ENCODE measurements at places on chromosomes 7 and 10. TPM values are rescaled to one million over a fixed set of nuclear protein-coding genes. Genes with fewer than 3 reads are reported as not detected.

PKD1L1 gene
- 0.14 TPM for total RNA-seq

PNLIPRP3 gene
- total RNA-seq, result not detected

ACTR3C gene
- total RNA-seq, result not detected

KCTD7 gene
- total RNA-seq, result 6.9 TPM

GDF2 gene
- total RNA-seq, result not detected
